Stimulated activated CD4-positive, alpha-beta T cell treated with anti-CD3 and anti-CD28 coated beads, Interleukin-4, amount 100 ng/mL, for 4 hours (primary cell): ENCODE measurements at places on chromosomes 3 and 15.

GRCh38 chr3:3798631-3799113 lies 559 bp upstream of the LRRN1 start:
- DNase-seq, result no peak

- no peak for DNase-seq
Observed at GRCh38 chr15:65306551-65306950, 2.1 kb downstream of the RNU5B-1 start.

GRCh38 chr15:40911141-40911540 lies 16.9 kb downstream of the VPS18 start:
- DNase-seq, result no peak

DNA sequence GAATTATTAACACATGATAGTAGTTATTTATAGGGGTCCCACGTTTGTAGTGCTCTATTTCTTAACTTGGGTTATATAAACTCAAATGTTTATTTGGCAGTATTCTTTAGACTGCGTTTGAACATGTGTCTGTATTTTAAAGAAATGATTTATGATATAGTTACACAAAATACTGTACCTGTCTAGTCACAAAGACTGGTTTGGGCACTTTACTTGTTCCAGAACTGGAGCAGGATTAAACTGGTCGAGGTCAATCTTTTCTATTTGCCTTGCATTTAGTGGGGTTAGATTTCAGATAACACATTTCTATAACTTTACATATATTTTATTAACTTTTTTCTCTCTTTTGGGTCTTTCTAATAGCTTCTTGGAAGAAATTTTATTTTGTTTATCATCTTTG lies 39.5 kb downstream of the HACD3 start:
- no peak for DNase-seq

DNA sequence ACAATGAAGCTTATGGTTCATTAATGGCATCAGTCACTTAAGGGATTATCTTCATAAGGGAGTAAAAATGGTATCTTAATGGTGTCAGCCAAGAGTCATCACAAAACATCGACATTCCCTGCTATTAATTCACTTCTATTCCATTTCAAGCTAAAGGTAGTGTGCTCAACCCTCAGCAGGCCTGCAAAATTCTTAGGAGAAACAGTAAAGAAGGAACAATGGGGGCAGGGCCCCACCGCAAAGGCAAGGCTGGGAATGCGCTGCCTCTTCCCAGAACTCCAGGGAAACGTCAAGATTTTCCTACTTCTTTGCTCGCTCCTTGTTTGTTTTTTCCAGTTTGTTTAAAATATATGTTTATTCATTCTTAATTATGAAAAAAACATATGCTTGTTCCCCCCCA lies 187.3 kb upstream of the TSC22D2 start:
- DNase-seq, result no peak

DNA sequence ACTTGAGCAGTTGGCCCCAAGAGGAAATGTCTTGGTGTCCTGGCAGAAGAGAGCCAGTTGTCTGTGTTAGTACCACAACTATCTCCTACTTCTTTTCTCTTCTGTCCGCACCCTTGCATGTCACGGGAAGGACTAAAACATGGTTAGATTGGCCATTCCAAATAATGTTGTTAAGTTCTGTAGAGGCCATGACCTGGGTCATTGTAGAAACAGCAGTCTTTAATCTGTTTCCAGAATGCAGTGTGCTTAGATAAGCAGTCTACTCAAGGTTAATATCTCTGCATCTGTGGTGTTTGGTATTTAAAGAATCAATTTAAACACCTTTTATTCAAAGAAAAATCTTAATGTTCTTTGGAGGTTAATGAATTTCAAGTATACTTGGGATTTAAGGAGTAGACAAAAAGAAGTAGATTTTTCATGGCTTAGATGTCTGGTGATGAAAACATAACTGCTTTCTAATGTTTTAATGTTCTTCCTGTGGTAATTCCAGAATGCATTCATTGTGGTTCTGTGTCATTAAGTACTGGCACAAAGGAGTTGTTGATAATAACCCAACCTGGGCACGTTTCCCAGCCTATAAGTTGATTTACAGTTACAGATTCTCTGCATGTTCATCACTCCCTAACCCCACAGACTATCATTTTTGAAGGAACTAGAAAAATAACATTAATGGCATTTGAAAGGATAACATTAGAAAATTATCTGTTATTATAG lies 58.9 kb downstream of the TMEM108 start:
- DNase-seq, result no peak

DNA sequence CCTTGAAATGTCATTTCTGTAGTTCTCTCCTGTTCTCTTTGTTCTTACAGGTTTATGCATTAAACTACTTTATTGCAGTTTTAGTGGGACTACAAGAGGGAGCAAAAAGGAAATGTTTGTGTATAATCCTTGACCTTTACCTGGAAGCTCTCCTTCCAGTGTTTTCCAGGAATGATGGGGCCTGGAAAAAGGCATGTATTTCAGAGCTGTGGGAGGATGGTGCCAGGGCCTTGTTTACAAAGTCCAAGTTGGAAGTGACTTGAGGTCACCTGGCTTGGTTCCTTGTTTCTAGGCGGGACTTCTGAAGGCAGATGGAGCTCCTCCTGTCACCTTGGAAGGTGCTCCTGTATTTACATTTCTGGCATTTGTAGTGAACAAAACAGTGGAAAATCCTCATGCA lies 15.1 kb downstream of the ACVR2B start:
- no peak for DNase-seq

GRCh38 chr3:167066977-167067786 lies 312.9 kb downstream of the ZBBX start:
- DNase-seq, result no peak

DNA sequence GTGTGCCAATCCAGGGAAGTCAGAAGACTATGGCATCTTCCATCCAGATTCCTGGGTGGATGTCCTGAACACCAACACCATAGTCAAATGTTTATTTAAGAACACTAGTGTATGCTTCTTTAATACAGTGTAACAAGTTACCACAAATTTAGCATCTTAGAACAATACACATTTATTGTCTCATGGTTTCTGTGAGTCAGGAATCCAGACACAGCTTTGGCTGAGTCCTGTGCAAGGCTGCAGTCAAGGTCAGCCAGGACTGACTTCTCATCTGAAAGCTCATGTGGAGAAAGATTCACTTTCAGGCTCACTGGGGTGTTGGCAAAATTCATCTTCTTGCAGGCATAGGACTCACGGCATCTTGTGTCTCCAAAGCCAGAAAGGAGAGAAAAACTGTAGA lies 143.4 kb downstream of the ANXA2 start:
- no peak for DNase-seq

GRCh38 chr3:171240504-171240835 lies 213.9 kb upstream of the SLC2A2 start:
- no peak for DNase-seq

DNA sequence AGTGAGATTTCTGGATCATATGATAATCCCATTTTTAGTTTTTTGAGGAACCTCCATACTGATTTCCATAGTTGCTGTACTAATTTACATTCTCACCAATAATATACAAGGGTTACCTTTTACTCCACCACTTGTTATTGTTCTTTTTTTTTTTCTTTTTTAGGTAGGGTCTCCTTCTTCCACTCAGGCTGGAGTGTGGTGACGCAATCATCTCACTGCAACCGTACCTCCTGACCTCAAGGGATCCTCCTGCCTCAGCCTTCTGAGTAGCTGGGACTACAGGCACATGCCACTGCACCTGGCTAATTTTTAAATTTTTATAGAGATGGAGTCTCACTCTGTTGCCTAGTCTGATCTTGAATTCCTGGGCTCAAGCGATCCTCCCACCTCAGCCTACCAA lies 24.4 kb upstream of the CNOT10 start:
- no peak for DNase-seq

DNA sequence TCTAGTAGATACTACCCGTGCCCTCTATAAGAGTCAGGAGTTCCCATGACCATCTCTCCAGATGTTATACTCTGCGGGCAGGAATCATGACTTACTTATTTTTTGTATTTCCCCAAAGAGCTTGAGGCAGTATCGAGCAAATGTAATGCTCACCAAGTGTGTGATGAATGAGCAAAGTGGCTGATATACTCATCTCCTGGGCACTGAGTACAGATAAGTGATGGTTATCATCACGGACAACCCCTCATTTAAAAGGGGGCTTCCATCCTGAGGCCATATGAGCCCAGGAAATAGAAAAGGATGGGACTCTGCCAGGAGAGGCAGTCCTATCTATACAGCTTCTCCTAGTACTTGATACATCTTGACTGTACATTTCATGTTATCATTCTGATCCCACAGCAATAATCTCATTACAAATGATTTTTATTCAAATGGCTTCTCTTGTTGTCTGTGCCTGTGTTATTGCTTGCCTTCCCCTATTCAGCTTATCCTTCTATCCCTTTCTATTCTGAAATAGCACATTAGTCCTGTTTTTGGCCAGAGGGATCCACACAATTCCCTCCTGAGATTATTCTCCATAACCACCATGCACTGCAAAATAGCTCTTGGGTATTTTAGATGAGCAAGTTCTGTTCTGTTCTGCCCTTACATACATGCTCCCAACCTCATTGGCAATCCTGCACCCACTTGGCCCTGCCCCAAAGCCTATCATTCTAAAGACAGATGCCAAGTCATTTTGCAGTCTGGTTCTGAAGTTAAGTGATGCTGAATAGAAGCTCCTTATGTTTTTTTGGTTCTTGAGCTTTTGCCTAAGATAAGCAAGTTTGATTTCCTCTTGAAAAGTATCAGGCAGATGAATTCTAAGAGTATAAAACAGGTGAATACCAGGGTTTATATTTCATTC lies 48.0 kb upstream of the MRPL3 start:
- DNase-seq, result no peak

GRCh38 chr15:91870876-91871537 lies 17.5 kb downstream of the SLCO3A1 start:
- no peak for DNase-seq

GRCh38 chr15:43414196-43414595 lies 43.3 kb downstream of the TUBGCP4 start:
- DNase-seq, result no peak

DNA sequence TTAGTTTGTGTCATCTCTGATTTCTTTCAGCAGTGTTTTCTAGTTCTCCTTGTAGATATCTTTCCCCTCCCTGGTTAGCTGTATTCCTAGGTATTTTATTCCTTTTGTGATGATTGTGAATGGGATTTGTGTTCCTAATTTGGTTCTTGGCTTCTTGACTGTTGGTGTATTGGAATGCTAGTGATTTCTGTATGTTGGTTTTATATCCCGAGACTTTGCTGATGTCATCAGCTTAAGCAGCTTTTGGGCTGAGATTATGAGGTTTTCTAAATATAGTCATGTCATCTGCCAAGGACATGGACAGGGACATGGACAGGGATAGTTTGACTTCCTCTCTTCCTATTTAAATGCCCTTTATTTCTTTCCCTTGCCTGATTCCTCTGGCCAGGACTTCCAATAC lies 35.8 kb downstream of the MYO9A start:
- no peak for DNase-seq

GRCh38 chr15:51260202-51260601 lies 78.2 kb downstream of the CYP19A1 start:
- DNase-seq, result no peak

DNA sequence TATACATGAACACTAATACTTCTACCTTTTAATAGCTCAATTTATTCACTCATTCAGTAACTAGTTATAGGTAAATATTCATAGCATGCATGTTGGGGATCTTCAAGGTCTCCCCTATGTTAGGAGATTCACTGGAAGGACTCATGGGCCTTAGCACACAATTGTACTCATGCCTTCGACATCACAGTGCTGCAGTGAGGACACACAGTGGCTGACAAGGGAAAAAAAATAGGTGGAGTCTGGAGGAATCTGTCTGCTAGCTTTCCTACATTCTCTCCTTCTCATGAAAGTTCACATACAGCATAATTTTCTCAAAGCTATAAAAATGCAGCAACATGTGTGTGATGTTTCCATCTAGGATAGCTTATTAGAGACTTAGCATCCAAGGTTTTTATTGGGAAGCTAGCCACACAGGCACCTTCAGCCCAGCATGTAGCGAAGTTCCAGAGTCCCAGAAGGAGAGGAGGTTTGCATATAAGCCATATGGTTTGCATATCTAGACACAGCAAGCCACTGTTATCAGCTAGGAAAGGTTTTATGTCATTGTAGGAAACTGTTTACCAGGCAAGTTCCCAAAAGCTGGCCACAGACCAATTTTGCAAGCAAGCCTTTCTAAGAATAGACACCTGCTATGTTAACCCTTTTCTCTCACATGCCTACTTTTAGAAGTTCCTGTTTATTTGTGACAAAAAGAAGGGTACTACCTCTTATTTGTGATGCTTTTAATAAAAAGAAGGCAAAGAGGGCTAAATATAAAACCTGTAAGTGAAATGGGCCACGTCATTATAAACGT lies 46.4 kb downstream of the MORC1 start:
- no peak for DNase-seq

GRCh38 chr15:69810431-69811354 lies 287.0 kb downstream of the TLE3 start:
- no peak for DNase-seq

DNA sequence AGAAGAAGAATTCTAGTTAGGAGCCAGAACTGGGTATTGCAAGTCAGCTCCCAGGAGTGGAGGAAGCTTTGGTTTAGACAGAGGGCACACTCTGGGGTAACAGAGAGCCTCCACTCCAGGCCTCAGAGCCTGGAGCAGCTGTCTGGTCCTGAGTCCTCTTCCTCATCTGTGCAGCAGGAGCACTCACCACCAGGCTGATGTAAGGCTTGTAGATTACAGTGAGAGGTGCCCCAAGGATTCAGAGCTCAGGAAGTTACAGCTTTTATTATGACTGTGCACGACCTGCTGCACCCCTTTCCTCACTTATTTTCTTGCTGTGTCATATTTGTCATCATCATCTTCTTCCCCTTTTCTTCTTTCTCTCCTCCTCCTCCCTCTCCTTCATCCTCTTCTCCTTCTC lies 210.4 kb downstream of the ATP10A start:
- DNase-seq, result no peak

- no peak for DNase-seq
Observed at GRCh38 chr3:177430653-177431052, 233.4 kb upstream of the TBL1XR1 start.

DNA sequence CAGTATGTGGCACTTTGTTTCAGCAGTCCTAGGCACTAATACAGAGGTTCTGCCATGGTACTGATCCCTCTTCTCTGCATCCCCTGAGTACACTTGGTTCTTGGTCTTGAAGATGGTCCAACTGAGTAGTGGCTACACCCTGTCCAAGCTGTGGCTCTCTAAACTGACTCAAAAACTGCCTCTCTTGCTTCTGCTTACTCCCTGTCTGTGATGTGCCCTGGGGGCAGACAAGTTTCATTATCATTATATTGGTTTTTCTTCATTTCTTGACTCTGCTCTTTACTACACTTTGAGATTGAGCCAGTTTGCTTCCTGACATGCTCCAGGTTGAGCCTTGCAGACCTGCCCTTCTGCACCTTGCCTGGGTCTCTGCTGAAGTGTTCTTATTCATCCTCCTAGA lies 18.9 kb upstream of the ST3GAL6 start:
- no peak for DNase-seq

- DNase-seq, result no peak
Observed at GRCh38 chr3:174162550-174162949, 696.6 kb upstream of the NAALADL2 start.

- no peak for DNase-seq
Observed at GRCh38 chr3:155228676-155229075, 64.8 kb downstream of the STRIT1 start.
